ENCODE measurements at places on chromosomes 5 and 9.

DNA sequence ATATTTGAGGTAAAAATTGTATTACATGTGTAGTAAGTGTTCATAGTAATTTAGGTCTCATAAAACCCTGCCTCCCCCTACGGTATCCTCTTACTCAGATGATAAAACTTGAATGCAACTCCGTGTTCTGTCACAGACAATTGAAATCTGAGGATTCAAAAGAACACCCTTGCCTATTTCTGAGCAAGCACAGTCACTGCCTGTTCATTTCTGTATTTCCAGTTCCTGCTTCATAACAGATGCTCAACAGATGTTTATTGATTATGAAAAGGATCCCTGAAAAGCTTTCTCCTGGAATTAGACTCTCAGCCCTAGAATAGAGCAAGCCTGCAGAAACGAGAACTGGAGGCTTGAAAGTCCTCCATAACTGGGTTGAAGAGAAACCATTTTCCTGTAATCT is 144.1 kb upstream of the SPEF2 start:
- DNase-seq = no peak
- no peaks in the 10 kb centered on the region for H3K36me3 ChIP-seq
- no peaks in the 10 kb centered on the region for H3K27me3 ChIP-seq
- no peak overlapping the region for H3K4me3 ChIP-seq

DNA sequence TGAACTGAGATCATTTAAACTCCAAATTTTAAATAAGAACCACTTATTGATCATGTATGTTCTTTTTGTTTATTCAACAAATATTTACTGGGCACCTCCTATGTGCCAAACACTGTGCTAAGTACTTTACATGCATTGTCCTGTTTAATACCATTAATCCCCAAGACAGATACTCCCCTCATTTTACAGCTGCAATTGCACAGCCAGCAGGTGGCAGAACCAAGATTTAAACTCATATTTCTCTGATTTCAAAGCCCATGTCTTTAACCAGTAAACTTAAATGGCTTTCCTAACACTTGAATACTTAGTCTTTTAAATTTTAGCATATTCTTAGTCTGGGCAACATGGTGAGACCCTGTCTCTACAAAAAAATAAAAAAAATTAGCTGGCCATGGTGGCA is 43.4 kb upstream of the KIAA1958 start:
- peak; percentile 21 for DNase-seq
- H3K36me3 ChIP-seq = no peaks in the 10 kb centered on the region
- H3K4me1 ChIP-seq = peaks cover 6% of the 10 kb centered on the region
- H3K4me3 ChIP-seq = no peak overlapping the region

DNA sequence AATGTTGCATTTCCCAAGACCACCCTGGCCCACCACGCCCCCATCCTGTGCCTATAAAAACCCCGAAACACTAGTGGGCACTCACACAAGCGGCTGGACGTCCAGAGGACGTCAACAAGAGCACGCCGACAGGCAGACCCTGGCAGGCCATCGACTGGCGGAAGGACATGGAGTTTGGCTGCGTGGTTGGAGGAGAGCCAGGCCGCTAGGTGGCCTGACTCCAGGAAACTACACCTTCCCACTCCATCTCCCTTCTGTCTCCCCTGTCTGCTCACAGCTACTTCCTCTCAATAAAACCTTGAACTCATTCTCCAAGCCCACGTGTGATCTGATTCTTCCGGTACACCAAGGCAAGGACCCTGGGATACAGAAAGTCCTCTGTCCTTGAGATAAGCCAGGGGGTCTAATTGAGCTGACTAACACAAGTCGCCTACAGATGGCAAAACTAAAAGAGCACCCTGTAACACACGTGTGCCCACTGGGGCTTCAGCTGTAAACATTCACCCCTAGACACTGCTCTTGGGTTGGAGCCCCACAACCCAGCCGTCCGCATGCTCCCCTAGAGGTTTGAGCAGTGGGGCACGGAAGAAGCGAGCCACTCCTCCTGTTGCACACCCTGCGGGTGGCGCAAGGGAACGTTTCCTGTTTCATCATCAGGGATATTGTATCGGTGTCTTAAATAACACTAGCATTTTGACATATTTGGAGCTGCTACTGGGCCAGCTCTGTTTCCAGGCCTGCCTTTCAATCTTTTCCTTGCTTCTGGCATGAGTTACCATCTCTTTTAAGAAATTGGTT is 54.5 kb upstream of the TAF11L2 start:
- H3K27ac ChIP-seq = no peak overlapping the region
- H3K4me3 ChIP-seq = no peak overlapping the region
- no peak for DNase-seq

GRCh38 chr5:24633715-24634325 is 11.0 kb downstream of the CDH10 start:
- H3K27ac ChIP-seq = no peak overlapping the region
- no peak overlapping the region for H3K4me3 ChIP-seq
- no peaks in the 10 kb centered on the region for H3K4me1 ChIP-seq
- no peaks in the 10 kb centered on the region for H3K36me3 ChIP-seq
- no peaks in the 10 kb centered on the region for H3K27me3 ChIP-seq

DNA sequence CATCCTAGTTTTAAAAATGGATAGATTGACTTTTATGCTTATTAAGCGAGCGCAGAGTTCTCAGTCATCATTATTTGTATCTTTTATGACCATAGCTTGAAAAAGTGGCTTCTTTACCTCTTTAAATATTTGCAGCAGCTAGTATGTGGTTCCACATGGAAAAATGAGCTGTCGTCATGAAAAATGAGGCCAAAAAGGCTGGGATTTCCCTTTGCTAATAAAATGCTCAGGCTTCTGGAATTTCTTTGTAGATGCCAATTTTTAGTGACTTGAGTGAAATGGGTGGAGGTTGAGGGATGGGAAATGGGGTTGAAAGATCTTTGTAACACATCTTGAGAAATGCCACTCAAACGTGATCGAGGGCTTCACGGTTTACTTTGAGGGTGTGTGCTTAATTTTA is 35.2 kb downstream of the RAI14 start:
- H3K27ac ChIP-seq = no peak overlapping the region
- no peak overlapping the region for H3K4me3 ChIP-seq
- no peaks in the 10 kb centered on the region for H3K27me3 ChIP-seq
- DNase-seq = no peak

DNA sequence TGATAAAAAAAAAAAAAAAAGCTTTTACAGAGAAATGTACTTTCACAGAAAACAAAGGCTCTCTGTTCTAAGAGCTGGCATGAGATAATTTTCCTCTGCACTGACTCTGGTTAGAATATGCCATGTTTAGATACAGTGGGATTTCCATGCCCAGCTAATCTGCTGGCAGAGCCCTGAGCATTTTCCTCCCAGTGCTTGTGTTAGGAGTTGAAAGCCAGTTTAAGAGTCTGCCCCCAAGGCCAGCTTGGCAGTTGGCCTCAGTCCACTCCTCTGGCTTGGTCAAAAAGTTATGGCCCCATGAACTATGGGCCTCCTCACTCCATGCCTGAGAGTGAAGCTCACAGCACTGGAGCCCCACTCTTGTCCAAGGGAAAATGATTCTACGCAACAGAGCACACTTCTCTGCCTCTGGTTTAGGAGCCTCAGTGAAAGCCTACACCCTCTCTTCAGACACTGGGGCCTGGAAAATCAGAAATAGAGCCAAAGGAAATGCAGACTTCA is 21.9 kb downstream of the MOCS2 start:
- no peak overlapping the region for H3K4me3 ChIP-seq
- peaks cover 9% of the 10 kb centered on the region for H3K27me3 ChIP-seq

DNA sequence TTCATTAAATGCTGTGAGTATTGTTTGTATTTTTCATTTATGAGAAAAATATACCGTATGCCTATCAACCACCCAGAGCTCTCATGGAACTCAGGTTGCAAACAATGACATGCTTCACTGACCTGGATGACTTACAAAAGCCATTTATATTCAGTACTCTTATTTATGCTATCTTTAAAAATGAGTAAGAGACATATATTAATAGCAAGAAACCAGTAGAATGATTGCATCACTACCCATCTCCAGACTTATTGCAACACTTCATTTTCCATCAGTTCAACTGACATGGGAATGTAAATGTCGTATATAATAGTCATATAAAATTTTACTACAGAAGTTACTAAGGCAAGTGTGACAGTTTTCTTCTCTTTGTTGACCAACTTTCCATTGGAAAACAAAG is 69.1 kb downstream of the OTP start:
- H3K27me3 ChIP-seq = peaks cover 17% of the 10 kb centered on the region
- H3K36me3 ChIP-seq = no peaks in the 10 kb centered on the region
- H3K4me3 ChIP-seq = no peak overlapping the region
- no peaks in the 10 kb centered on the region for H3K4me1 ChIP-seq

DNA sequence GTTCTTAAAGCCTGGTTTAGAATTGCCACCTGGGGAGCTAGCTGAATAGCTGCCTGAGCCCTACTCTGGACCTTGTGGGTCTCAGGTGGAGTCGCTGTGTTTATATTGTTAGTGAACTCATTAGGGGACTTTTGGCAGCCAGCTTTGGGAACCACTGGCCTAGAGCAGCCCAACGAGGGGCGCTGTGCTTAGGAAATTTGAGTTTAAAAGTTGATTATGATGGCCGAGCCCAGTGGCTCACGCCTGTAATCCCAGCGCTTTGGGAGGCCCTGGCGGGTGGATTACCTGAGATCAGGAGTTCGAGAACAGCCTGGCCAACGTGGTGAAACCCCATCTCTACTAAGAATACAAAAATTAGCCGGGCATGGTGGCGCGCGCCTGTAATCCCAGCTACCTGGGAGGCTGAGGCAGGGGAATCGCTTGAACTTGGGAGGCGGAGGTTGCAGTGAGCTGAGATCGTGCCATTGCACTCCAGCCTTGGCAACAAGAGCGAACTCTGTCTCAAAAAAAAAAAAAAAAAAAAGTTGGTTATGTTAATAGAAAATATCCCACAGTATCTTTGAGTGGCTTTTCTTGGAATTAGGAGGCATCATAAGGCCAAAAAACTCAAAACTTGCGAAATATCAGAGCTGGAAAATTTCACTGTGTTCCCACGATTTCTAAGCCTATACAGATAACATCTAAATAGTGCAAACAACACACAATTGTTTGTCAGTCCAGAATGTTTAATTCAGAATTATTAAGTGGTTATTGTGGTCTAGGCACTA is 809 bp downstream of the MCCC2 start:
- no peaks in the 10 kb centered on the region for H3K27me3 ChIP-seq
- H3K27ac ChIP-seq = peak overlapping the region; percentile 97
- peak; percentile 22 for DNase-seq
- H3K4me3 ChIP-seq = peak overlapping the region; percentile 98
- peaks cover 12% of the 10 kb centered on the region for H3K36me3 ChIP-seq
- H3K4me1 ChIP-seq = peaks cover 35% of the 10 kb centered on the region

GRCh38 chr5:135568246-135568645 is 10.5 kb downstream of the CXCL14 start:
- peaks cover 5% of the 10 kb centered on the region for H3K27me3 ChIP-seq
- H3K4me1 ChIP-seq = no peaks in the 10 kb centered on the region
- no peaks in the 10 kb centered on the region for H3K36me3 ChIP-seq
- H3K4me3 ChIP-seq = no peak overlapping the region
- H3K27ac ChIP-seq = no peak overlapping the region

DNA sequence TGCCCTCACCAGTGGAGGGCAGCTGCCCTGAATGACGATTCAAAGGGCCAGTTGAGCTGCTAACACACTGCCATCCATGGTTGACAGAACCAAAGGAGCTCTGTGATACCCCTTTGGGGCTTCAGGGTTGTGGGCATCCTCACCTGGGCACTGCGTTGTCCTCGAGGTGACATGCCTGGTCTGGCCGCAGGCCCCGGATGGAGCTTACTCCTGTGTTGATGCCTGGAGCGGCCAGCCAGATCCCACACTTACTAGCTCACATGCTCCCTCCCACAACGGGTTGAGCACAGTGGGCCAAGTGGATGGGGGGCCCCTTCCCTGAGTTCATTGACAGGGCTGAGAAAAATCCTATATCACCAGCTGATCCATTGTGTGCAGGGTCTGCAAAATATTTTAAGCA is 898.9 kb downstream of the TAF11L14 start:
- H3K27ac ChIP-seq = no peak overlapping the region
- no peaks in the 10 kb centered on the region for H3K27me3 ChIP-seq
- no peak for DNase-seq
- H3K4me1 ChIP-seq = no peaks in the 10 kb centered on the region
- H3K4me3 ChIP-seq = no peak overlapping the region

- H3K27ac ChIP-seq = no peak overlapping the region
- no peak for DNase-seq
Observed at GRCh38 chr5:13003457-13003856, 941.0 kb downstream of the DNAH5 start.

DNA sequence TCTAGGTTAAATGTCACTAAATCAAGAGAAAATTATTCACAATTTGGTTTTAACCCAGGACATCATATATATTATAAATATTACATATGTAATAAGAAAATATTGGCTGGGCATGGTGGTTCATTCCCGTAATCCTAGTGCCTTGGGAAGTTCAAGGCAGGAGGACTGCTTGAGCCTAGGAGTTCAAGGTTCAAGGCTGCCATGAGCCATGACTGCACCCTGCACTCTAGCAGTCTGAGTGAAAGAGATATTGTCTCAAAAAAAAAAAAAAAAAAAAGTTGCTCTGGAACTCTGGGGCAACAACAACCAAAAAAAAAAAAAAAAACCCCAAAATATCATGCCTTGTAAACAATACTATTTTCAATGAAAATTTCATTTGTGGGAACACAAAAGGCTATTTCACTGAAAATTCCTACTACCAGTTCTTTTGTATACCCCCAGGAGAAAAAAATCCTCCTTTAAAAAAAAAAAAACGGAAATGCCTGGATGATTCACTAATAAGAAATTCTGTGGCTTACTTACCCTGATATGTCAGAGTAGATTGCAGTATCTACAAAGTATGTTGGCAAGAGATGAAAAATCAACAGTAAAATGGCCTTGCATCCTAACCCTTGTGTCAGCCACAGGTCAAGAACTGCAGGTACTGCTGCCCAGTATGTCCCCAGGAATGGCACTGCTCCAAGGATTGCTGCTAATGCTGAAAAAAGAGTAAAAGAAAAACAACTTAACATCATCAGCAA is 22.6 kb upstream of the CTNNAL1 start:
- H3K4me3 ChIP-seq = no peak overlapping the region
- H3K36me3 ChIP-seq = peaks cover 49% of the 10 kb centered on the region
- H3K27ac ChIP-seq = no peak overlapping the region
- no peaks in the 10 kb centered on the region for H3K27me3 ChIP-seq

DNA sequence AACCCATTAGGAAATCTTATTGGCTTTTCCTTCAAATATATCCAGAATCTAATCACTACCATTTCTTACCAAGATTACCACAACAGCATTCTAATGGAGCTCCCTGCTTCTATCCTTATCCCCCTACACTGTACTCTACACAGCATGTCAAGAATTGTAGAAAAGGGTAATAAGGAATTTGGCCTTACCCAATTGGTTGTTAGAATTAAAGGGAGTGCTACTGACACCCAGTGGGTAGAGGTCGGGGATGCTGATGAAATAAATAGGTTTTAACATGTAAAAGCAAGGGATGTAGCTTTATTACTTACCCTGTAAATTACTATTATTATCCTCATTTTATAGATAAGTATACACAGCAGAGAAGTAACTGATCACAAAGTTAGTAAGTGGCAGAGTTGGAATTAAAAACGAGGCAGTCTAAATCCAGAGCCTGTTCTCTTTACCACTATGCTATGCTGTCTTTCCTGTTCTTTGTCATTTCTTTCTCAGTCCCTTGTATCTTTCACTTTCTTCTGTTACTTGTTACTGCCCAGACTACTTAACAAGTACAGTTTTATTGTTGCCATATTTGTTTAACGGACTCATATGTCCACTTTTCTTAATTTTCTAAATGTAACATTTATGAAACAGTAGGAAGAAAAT is 10.5 kb downstream of the SLC38A9 start:
- peaks cover 25% of the 10 kb centered on the region for H3K36me3 ChIP-seq
- H3K4me1 ChIP-seq = peaks cover 16% of the 10 kb centered on the region
- no peak overlapping the region for H3K4me3 ChIP-seq
- no peak for DNase-seq

GRCh38 chr5:164651546-164652275 is 1146.3 kb downstream of the MAT2B start:
- DNase-seq = no peak
- no peaks in the 10 kb centered on the region for H3K36me3 ChIP-seq
- H3K27ac ChIP-seq = no peak overlapping the region
- no peaks in the 10 kb centered on the region for H3K27me3 ChIP-seq
- no peaks in the 10 kb centered on the region for H3K4me1 ChIP-seq

All from activated CD4-positive, alpha-beta memory T cell treated with anti-CD3 and anti-CD28 coated beads, Interleukin-2, amount 10 ng/mL, durations not matched to agents 7 days and 5 days (primary cell).